ENCODE measurements at places on chromosomes 7 and 10.

DNA sequence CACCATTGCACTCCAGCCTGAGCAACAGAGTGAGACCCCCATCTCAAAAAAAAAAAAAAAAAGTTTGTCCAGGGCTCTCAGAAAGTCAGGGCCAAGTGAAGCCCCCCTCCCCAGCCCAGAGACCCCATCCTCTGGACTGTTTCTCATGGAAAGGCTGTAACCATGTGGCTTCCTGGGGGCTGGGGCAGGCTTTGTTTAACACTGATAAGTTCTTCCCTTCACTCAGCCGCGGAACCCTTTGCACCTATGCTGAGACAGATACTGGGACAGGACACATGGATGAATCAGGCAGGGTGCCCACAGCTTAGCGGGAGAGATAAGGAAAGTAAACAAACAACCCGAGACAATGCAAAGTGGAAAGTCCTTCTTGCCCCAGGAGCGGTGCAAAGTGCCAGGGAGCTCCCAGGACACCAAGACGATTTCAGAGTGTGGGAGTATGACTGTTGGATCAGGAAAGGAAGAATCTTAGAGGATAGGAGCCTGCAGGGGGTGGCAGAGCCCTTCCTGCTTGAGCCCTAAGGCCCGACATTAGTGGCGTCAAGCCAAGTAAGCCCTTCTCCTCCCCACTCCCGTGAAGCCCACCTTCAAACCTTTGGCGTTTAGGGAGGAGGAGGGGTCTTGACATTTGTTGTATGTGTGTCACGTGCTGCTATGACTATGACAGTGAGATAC, 11.6 kb downstream of the MLXIPL start:
- peak; percentile 77 for DNase-seq

DNA sequence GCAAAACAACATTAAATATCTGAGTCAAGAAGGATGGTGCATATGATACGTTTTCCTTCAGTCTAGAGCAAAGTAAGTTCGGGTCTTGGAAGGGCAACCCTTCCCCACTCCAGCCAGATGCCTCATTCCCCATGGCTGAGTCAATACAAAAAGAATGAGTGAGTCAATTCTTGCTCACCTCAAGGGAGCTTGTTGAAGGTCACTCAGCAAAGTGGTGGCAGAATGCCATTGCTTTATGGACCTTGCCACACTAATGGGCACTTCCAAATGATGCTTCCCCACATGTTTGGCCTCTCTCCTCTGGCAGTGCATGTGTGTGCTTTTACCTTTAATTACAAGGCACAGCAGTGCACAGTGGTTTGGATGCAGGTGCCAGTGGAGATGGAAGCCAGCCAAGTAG, 296.5 kb downstream of the SORCS3 start:
- no peak for DNase-seq

DNA sequence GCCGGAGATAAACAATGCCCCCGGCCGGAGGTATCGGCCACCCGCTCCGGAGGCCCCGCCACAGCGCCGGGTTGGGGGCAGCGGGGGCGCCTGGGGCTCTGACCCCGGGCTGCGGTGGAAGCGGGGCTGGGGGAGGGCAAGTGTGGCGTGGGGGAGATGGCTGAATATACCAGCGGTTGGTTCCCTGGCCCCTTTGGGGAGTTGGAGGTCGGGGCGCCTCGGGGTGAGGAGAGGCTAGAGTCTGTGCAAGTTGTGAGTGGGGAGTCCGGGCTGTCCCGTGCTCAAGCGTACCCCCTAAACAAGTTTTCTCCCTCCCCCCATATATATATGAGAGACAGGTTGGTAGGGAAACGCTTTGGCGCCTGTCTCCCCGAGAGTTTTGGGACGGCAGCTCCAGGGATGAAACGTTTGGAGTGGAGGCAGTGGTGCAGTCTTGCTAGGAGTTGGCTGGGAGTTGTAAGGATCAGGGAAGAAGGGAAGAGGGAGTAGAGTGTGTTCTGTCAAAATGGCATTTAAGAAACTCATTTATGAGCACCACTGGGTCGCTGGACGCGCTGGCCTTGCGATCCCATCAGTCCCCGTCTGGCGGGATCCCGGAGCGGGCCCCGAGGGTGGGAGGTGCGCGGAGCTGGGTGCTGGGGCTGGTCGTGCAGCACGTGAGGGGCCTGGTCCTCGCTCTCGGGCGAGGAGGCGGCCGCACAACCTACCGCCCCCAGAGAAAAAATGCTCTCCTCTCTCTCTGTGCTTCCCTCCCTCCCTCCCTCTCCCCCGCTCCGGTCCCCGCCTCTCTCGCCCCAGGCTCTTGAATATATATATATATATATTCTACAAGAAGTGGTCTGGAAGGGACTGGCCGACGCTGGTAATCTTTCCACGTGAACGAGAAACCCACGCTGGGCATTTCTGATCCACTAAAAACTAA, 1.1 kb downstream of the TET1 start:
- peak; percentile 83 for DNase-seq

DNA sequence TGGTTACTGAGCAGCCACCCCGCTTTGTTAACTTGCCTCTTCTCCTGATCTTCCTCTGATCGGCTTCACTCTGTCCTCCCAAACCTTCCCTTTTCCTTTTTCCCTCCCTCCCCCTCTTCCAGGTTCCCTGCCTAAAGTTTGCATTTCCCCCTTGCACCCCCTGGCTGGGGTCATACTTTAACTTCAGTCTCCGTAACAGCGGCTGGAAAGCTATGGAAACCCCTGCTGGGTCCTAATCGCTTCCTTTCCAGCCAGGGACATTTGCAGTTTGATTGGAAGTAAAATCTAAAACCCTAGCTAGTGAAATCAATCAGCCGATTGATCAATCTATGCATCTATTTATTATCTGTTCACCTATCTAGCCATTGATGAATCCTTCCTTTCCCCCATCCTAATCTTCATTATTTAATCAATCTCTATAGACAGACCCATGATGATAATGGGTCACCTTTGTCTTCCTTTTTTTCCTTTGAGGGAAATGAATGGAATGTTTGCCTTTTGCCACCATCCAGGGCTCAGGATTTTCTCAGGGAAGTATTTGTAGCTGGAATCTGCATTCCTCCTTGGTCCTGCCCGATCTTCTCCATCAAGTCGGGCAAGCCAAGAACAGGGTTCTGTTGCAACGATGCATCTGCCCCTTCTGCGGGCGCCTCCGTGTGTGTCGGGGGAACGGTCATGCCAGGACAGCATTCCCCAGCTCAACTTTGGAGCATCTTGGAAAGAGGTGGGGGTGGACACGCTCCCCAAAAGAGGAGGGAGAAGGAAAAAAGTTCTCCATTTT, 8.8 kb downstream of the GATA3 start:
- no peak for DNase-seq

DNA sequence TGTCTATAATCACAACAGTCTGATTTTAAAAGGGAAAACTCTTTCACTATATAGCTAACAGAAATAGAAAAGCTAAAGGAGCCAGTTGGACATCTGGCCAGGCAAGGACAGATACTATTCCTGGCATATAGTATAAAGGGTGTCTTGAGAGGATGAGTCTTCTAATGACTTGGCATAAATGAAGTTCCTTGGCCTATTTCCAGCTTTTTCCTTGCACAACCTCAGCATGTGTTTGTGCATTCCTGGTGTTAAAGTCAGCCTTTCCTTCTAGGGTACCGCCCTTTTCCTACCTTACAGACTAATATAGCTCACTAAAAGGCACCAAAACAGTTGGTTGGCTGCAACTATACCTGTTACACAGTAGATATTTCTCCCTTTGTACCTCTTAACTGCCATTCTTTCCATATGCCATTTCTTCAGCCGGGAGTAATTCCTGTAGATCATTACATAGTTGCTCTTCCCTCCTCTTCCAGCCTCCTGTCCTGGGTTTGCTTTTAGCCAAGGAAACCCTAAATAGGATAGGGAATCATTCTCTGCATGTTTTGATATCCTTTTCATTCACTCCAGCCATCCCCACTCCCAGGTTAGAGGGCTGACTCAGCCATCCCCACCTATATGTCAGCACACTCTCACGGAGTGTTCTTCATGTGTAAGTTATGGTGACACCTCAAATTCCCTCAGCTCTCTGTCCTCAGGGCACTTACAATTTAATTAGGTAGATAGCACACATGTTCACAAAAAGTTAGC, 102.1 kb upstream of the MDFIC start:
- no peak for DNase-seq

DNA sequence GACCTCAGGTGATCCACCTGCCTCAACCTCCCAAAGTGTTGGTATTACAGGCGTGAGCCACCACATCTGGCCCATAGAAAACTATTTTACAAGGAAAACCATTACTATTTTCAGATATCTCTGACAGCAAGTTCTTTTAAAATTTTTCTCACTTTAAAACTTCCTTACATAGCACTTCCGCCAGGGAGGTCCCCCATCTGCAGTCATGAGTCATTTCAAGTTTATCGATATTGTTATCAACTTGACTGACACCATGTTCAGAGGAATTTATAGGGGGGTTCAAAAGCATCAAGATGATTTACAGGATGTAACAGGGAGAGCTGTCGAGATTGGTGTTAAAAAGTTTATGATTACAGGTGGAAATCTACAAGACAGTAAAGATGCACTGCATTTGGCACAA, 88.8 kb downstream of the NRBF2 start:
- DNase-seq: no peak

GRCh38 chr7:26078437-26079336, 73.3 kb upstream of the NFE2L3 start:
- peak; percentile 23 for DNase-seq

GRCh38 chr7:105610165-105610930, 29.1 kb upstream of the EFCAB10 start:
- DNase-seq: no peak

- no peak for DNase-seq
Measured at GRCh38 chr7:94412762-94413322, 18.1 kb downstream of the COL1A2 start.

DNA sequence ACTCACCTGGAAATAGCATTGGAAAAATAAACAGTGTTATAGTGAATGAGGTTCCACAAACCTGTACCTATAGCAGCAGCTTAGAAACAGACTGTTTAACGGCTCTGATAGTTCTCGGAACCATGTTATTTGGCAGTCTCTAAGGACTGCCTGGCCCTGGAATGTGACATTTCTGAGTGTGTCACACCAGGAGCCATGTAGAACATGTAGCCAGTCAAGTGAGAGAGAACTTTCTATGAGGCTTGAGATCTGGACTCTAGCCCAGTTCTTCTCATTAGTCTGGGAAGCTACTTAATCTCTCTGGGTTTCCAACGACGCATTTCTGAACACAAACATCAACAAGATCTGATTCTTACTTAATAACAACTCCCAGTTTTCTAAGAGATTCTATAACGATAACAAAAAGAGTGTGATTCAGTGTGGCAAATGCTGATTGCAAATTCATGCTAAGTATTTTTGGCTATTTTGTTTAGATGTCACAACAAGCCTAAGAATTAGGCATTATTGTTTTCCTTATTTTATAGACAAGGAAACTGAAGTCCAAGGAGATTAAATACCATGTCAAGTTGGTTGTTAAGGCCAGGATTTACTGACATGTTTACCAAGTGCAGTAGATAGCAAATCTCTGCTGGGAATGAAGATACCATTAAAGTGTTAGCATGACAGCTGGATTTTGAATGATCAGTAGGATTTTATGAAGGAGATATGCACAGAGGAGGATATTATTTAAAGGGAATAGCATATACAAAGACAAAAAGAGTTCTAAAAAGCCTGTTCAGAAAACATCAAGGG, 47.2 kb downstream of the APBB1IP start:
- DNase-seq: no peak

GRCh38 chr10:120582753-120583152, 125.7 kb downstream of the PLPP4 start:
- DNase-seq: no peak

DNA sequence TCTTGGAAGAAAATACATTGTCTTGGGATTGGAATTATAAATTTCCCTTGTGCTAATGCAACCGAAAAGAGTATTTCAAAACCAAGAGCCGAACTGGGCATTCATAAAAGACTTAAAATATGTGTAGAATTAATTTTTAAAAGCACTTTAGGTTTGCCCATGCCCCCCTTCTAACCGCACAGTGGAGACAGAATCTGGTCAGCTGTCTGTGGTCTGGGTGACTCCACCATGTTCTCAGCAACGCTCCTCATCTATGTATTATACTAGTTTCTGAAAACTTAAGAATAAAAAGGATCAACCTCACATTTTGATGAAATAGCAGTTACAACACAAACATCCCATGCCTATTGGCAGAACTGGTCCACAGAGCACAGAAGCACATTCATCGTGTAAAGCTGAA, 192.6 kb upstream of the C7orf33 start:
- DNase-seq: no peak

DNA sequence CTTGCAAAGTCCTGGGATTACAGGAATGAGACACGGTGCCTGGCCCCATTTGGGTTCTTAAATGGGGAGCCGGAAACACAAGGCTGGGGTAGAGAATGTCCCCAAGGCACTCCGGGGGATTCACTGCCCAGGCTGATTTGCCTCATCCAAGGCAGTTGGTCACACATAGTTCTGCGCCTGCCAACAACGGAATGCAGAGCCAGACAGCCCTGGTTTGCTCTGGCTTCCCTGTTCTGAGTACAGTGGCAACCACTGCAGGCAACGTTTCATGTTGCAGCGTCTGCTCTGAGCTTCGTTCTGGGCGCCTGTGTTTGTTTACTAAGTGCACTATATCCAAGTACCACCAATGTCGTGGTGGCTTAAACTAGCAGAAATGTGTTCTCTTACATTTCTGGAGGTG, 61.7 kb upstream of the C1QL3 start:
- no peak for DNase-seq

DNA sequence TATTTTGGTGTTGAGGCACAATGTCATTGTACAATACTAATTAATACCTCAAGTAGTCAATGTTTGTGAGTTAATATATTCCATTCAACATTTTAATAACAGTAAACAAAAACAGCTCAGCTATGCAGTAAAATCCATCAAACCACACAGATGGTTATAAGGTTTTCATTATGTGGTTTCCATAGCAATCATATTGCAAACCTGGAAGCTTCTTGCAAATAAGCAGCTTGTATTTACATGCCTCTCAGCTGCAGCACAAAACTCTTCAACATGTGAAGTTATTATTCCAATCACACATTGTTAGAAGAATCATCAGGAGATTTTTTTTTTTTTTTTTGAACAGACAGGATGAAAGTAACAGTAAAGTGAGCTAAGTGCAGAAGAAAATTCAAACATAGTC, 170.2 kb downstream of the SKAP2 start:
- DNase-seq: no peak

GRCh38 chr7:24718431-24718831, 38.8 kb downstream of the GSDME start:
- no peak for DNase-seq

- peak; percentile 57 for DNase-seq
Measured at GRCh38 chr7:143256325-143256724, 6.9 kb upstream of the GSTK1 start.

GRCh38 chr10:93280699-93281366, 201.3 kb downstream of the MYOF start:
- no peak for DNase-seq
